NCI-H82 (cell line): ENCODE measurements at places on chromosomes 5 and 9.
A peak's percentile ranks its signal among the peaks of the same experiment; 100 is the strongest.

- DNase-seq = peak; percentile 66
Measured at GRCh38 chr9:13427587-13427986, 148.1 kb upstream of the MPDZ start.

DNA sequence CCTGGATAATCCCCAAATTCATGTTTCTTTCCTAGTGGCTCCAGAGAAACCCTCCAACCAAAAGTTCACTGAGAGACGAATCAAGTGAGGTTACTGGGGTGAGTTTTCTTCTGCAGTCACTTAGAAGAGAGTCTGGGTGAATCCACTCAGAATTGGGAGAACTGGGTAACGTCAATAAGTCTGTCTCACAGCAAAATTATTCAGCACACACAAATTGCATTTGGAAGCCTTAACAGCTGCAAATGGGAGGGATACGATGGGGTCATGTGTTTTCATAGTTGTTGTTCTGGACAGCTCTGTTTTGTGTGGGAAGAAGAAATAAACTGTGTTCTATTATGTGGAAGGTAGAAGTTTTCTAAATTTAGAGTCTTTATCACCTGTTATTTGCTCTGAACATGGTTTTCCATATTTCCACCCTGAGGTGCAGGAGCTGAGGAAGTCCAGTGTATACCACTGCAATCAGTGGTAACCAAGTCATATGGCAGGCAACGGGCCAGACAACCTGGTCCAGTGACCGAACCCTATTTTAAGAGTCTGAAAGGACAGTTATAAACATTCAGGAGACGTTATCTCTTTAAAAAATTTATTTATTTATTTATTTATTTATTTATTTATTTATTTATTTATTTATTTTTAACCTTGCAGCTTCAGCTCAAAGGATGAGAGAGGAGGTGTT, 21.9 kb downstream of the MARCHF3 start:
- DNase-seq = no peak

- DNase-seq = no peak
Measured at GRCh38 chr5:25619273-25619672, 974.5 kb upstream of the CDH10 start.

GRCh38 chr9:81589819-81590218, 99.5 kb downstream of the TLE1 start:
- DNase-seq = no peak

DNA sequence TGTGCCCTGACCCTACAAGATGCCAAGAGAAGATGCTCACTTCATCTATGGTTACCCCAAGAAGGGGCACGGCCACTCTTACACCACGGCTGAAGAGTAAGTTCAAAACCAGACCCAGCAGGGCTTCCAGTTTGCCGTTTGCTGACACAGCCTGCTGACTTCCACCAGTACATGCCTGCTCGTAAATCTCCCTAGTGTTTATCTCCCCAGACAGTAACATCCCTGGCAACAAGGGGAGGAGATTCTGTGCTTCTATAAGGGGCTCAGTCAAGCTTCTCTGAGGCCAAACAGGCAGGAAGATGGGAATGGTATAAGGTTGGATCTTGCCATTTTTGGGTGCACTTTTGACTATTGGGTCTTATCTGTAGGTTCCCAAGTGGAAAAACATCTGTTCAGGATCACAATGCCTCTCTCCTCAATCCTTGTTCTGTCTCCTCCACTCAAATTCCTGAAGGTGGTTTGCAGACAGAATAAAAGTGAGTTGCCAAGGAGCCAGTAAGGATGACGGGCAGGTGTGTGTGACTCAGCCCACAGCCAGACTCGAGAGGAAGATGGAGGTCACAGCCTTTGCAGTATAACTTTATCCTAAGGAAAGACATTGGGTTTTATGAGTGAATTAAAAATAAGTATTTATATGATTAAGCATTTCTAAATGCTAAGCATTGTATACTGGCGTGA, 1.9 kb downstream of the MLANA start:
- peak; percentile 16 for DNase-seq

GRCh38 chr5:68289498-68289897, 73.9 kb downstream of the PIK3R1 start:
- DNase-seq = peak; percentile 16

GRCh38 chr5:132807163-132807838, 5.8 kb upstream of the SOWAHA start:
- DNase-seq = peak; percentile 59

DNA sequence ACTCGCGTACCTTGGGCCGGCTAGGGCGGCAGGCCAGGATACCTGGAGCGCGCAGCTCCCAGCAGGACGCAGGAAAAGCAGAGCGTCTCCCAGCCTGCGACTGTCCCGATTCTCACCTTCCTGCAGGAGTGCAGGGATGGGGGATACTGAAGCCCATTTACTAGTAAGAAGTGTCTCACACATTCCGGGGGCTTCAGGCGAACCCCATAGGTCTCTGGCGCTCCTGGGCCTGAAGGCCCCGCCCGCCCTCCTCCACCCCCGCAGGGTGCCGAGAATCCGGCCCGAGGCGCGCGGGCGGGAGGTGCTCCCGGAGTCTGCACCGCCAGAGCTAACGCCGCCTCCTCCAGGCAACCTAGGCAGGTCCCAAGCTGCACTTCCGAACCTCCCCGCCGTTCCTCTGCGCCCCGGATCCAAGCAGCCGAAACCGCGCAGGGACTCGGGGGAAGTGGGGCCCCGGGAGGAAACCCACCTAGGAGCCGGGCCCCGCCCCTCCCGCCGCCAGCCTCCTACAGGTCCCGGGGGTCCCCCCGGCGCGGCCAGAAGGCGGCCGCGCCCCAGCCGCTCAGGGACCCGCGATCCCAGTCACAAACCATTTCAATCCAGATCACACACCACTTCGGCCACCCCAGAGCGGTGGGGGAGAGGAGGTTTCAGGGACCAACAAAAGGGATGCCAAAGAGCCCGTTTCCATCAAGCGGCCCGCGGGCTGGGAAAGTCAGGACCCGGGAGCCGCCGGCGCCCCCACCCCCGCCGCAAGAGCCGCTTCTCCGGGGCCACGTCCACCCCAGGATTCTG, 1.2 kb downstream of the ROR2 start:
- DNase-seq = peak; percentile 51

DNA sequence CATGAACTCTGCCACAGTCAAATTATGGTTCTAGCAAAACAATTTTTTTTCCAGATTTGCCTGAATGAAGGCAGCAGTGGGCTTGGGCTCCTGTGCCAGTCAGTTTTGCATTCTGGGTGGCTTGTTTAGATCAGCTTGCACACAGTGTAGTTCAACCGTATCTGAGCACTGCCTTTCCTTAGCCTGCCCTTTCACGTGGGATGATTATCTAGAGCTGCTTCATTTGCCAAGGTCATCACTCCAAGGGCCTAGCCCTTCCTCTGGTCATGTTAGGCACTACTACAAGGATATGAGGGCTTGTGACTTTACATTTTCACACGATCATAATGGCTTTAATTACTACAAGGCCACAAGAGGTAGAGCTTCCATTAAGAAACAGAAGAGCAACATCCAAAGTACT, 150.6 kb upstream of the EFNA5 start:
- DNase-seq = no peak

GRCh38 chr5:82863266-82863665, 213.9 kb downstream of the TMEM167A start:
- DNase-seq = no peak

DNA sequence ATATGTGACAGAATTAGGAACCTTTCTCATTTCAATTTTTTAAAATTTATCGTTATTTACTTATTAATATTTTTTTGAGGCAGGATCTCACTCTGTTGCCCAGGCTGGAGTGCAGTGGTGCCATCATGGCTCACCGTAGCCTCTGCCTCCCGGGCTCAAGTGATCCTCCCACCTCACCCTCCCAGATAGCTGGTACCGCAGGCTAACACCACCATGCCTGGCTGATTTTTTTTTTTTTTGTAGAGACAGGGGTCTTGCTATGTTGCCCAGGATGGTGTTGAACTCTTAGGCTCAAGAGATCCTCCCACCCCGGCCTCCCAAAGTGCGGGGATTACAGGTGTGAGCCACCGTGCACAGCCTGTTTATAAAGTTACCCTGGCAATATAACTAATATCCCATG, 275.2 kb downstream of the AOPEP start:
- no peak for DNase-seq

GRCh38 chr5:120684213-120684612, 220.1 kb downstream of the PRR16 start:
- DNase-seq = no peak

GRCh38 chr5:24668050-24668449, 23.3 kb upstream of the CDH10 start:
- no peak for DNase-seq

GRCh38 chr5:68542207-68542606, 326.7 kb downstream of the PIK3R1 start:
- DNase-seq = no peak

GRCh38 chr5:126488443-126489065, 65.3 kb downstream of the GRAMD2B start:
- DNase-seq = peak; percentile 74

GRCh38 chr9:124818431-124819281, 34.6 kb upstream of the WDR38 start:
- no peak for DNase-seq

DNA sequence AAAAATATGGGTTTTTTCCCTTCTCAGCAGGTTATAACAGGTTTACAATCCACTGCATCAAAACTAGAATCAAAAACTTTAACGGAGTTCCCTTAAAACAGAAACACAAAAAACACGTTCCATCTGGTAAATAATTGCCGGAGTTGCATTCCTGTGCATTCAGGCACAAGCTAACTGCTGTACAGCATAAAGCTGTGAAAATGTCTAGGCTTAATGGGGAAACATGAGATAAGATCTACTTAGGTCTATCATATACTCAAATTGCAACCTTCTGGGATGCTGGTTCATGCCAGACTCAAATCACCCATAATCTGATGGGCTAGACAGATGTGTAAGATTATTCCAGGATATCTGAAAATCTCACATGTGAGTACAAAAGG, 265.3 kb downstream of the DOCK8 start:
- no peak for DNase-seq

GRCh38 chr5:179495906-179496455, 54.4 kb upstream of the RUFY1 start:
- DNase-seq = peak; percentile 28

GRCh38 chr9:115212125-115212605, 94.2 kb upstream of the TNC start:
- no peak for DNase-seq

DNA sequence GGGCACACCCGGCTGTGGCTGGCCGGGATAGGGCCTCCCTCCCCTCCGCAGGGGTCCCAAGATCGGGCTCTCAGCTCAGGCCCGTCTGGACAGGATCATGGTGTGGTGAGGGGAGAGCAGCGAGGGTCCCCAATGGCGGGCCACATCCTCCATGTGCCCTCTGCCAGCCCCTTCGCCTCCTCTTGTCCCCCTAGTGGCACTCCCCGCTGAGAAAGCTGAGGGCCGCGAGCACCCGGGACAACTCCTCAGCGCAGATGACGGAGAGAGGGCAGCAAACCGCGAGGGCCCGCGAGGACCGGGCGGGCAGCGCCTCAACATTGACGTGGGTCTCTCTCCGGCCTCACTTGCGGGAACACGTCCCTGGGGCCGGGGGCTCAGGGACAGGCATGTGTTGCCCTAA, 24.6 kb downstream of the NKD2 start:
- no peak for DNase-seq

GRCh38 chr5:14779975-14780374, 91.6 kb downstream of the ANKH start:
- DNase-seq = no peak

DNA sequence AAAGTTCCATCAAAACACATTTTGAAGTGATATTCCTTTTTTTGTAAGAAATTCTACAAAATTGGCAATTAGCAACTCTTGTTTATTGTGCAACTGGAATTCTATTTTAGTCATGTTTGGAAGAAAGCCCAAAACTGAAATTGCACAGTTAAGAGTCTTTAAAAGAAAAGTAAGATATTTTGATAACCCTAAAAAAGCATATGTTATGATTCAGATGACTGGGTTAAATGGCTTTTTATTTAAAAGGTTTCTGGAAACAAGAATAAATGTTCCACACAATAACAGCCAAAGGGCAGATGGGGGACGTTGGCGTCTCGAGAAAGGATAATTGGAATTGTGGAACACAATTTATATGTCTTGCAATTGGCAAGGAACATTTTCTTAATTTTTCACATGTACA, 275.2 kb downstream of the CDH9 start:
- DNase-seq = no peak

GRCh38 chr5:179287631-179288030, 57.6 kb downstream of the ADAMTS2 start:
- DNase-seq = no peak

- peak; percentile 33 for DNase-seq
Measured at GRCh38 chr5:134515801-134516200, 9.7 kb upstream of the JADE2 start.

DNA sequence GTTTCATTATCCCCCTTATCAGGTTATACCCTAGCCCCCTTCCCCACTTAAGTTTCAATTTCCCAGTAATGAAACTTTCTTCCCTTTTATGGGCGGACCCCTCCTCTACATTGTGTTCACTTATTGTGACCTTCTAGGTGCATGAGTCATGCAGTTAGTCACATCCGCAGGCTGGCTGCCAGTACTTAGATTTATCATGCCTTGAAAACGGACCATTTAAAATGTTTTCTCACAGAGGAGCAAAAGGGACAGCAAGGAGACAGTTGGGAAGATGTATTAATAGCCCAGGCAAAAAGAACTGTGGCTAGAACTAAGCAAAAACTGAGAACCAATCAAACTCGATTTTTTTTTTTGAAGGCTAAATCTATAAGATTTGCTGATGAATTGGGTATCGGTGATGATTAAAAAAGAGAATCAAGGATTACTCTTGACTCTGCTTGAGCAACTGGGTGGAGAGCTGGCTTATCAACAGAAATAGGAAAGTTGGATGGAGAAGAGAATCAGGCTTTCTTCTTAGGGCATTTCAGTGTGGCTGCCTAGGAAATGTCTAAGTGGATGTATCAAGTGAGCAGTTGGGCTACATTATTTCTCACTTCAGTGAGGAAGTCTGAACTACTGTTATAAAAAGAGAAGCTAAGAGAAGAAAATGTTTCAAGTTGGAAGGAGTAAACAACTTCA, 615.0 kb downstream of the HINT1 start:
- DNase-seq = no peak

DNA sequence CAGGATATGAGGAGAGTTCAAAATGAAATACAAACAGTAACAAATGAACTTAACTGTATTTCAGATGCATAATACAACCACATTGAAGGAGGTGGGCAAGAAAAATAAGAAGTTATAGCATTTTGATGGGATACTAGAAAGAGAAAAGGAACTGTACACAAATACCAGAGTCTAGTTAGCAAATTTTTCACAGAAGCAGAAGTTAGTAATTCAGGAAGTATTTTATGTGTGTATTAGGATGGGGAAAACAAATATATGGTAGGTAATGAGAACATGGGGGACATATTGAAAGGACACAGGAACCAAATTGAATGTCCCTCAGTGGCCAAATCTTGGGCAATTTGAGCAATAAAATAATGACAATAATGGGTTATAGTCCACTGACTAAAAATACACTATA, 18.4 kb downstream of the GM2A start:
- no peak for DNase-seq

GRCh38 chr5:66553916-66554575, 42.1 kb upstream of the MAST4 start:
- no peak for DNase-seq

GRCh38 chr5:150575745-150576448, 64.6 kb upstream of the SYNPO start:
- DNase-seq = no peak
